ENCODE measurements at places on chromosomes 4 and X.

DNA sequence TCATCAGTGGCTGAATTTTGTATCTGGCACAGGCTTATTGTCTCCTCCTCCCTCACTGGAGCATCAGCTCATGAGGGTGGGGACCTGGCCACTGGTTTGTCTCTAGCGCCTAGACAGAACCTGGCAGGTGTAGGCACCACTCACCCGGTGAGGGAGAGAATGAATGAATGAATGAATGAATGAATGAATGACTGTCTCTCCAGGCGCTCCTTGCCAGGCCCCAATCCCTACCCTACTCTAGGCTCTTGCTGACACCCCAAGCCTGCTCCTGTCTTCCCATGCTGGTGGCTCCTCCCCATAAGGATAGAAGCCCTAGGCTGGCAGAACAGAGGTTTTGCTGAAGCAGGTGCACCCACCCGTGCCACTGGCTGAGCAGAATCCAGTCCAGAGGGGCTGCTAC, 41.3 kb upstream of the GRPEL1 start:
- no peak for DNase-seq

DNA sequence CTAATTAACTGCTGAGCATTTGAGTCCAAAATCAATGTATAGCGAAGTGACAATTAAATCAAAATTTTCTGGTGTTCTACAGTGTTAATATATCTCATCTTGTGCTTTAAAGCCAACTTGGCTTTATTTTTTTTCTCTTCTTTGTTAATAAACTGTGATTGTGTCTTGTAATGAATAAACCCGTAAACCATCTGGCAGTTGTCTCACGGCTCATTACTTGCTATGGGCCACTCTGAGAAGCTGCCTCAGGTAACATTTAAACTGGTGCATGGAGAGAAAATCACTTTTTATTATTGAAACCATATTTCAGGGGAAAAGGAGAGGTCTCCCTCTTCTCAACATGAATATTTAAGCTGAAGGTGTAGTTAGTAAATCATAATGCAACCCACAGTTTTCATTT, 694.0 kb downstream of the KCTD8 start:
- DNase-seq = no peak

GRCh38 chr4:101332424-101332823, 14.9 kb downstream of the PPP3CA start:
- DNase-seq = no peak

- no peak for DNase-seq
Observed at GRCh38 chr4:148380291-148380690, 61.9 kb downstream of the NR3C2 start.

- no peak for DNase-seq
Observed at GRCh38 chr4:62676962-62677361, 1476.8 kb downstream of the ADGRL3 start.

- DNase-seq = peak; percentile 75
Observed at GRCh38 chrX:153926858-153927671, 1.0 kb upstream of the ARHGAP4 start.

DNA sequence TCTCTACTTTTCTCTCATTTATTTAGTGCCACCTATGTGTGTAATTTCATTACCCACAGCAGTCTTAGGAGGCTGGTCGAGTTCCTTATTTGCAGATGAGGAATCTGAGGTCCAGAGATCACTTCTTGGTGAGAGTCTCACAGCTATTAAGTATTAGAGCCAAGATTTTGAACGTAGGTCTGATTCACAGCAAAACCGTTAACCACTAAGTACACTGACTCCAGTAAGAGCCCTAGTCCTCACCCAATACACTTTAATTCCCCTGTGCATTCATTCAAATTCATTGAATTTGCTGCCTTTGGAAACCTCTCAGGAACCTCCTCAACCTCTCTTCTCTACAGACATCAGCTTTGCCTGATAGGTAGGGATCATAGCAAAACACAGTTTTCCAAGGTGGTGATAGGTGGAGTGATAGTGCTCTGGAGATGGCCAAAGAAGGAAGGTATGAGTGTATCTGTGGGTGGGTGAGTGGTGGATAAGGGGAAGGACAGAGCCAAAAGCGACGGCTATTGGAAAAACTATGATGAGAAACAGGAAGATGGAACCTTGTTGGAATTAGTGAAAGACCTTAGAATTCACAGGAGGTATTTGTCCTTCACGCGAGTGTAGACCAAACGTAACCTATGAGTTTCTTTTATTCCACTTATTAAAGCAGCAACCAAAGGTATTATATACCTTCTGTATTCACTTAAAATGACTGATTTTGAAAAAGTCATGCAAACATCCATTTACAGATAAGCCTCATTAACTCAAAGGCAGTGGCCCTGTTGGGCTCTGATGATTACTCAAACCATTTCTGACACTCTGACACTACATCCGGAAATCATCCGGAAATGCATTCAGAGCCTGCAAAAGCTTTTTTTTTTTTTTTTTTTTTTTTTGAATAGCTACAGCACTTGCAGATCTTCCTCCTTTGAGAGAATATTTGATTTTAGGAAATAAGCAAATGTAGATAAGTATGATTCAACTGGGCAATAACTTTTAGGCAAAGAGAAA, 6.3 kb downstream of the FMR1 start:
- no peak for DNase-seq

DNA sequence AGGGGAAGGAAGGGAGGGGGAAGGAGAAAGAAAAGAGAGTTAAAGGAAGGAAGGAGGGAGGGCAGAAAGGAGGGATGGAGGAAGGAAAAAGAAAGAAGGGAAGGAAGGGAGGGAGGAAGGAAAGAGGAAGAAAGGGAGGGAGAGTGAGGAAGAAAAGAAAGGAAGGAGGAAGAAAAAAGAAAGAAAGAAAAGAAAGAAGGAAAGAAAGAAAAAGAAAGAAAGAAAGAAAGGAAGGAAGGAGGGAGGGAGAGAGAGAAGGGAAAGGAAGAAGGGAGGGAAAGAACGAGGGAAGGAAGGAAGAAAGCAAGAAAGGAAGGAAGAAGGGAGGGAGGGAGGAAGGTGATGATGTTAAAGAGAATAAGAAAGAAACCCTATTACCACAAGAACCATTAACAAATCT, 150.6 kb downstream of the MXRA5 start:
- no peak for DNase-seq

- DNase-seq = no peak
Observed at GRCh38 chrX:145821291-145821897, 3.8 kb downstream of the SLITRK2 start.

DNA sequence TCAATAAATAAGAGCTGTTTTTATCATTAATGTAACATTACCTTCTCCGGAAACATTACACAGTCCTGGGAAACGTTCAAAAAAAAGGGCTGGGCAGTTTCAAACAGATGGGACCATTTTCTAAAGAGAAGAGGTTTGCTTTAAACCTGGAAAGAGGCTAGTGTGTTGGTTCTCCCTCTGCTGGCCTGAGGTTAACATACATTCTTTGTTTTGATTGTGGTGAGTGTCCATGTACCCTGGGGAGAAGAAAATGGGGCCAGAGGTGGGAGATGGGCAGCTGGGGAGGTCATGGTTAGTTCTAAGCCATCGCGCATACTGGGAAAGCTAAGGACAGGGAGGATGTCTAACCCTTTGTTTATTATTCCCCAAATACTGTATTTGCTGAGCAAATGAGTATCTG, 194.7 kb downstream of the CPEB2 start:
- DNase-seq = no peak

GRCh38 chrX:7574325-7574724, 268.6 kb upstream of the VCX start:
- DNase-seq = no peak

DNA sequence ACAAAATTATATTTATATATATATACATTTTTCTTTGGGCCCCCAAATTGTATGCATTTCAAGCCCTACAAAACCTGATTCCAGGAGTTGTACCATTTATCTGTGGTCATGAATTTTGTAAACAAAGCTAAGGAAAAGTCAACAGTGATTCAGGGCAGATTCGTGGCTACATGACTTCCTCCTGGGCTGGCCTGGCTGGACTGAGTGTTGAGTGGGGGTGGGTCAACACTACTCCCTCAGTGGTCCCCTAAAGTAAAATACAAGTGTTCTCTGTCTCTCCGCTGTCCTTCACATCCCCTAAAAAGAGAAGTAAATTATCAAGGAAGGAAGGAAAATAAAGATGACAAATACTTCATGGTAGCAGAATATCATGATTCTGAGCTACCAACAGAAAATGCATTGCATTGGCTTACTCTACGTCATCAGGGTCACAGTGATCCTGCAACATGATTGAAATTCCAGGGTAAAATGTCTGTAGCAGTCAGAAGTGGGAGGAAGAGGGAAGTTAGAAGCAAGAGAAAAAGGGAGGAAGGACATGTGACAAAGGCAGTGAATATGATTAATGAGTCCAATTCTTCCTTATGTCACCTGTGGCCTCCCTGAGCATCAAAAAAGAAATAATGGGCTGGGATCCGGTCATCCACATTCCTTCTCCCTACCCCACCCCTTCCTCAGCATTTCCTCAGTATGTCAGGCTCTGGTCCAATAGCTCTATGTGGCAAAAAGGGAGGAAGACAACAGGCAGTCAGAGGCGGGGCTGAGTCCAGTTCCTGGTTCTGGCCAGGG, 42.4 kb upstream of the MYOZ2 start:
- no peak for DNase-seq

GRCh38 chr4:86934147-86934770, 552 bp upstream of the AFF1 start:
- DNase-seq = peak; percentile 21

DNA sequence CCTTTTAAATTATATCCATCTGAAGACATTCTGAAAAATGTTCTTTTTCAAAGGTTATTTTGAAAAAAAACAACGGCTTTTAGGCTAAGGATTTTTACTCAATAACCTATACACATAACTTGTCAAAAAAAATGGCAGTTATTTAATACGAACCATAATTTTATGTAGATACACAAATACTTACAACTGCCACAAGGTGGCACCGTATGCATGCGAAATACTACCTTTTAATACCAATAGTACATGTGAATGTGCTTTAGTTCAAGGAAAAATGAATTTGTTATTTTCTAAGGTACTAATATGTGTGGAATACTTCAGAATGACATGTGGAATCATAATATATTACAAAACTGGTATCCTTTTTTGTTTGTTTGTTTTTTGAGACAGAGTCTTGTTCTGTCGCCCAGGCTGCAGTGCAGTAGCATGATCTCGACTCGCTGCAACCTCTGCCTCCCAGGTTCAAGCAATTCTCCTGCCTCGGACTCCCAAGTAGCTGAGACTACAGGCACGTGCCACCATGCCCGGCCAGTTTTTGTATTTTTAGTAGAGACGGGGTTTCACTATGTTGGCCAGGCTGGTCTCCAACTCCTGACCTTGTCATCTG, 4.6 kb upstream of the MAD2L1 start:
- DNase-seq = no peak

GRCh38 chr4:68963374-68963773, 11.8 kb upstream of the UGT2A3 start:
- DNase-seq = no peak

GRCh38 chrX:130174045-130174704, 2.4 kb downstream of the RAB33A start:
- DNase-seq = no peak

DNA sequence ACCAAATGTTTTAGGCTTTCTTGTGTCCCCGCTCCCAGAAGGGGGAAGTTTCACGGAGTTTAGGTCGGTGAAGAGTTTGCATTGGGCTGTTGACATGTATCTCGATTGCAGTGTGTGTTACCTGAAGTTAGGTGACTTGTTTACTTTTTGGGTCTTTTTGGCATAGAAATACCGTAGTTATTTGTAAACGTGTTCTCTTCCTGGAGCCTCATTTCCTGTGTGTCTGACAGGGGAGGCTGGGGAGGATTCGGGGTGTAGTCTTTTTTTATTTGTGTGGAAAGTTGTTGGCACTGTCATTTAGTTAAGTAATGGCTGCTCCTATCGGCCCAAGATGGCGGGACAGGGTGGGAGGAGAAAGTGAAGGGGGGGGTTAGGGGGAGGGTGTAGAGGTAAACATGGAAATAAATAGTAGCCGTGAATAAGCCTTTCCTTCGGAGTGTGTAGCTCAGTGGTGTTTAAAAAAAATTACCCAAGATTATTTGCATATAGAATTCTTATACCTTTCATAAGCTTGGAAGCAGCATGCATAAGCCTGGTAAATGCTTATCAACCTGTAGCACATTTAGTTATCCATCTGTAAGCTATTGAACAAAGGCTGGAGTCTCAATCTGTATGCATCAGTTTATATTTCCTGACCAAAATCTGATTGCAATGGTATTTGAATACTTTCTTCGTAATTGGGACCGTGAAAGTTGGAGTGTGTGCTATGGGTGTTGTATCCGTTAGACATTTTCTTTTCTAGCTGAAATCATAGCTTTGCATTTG, 1.6 kb downstream of the KDM6A start:
- peak; percentile 51 for DNase-seq

GRCh38 chr4:114537352-114537751, 61.3 kb upstream of the UGT8 start:
- DNase-seq = no peak

- DNase-seq = no peak
Observed at GRCh38 chr4:164761241-164761640, 7.3 kb downstream of the SMIM31 start.

DNA sequence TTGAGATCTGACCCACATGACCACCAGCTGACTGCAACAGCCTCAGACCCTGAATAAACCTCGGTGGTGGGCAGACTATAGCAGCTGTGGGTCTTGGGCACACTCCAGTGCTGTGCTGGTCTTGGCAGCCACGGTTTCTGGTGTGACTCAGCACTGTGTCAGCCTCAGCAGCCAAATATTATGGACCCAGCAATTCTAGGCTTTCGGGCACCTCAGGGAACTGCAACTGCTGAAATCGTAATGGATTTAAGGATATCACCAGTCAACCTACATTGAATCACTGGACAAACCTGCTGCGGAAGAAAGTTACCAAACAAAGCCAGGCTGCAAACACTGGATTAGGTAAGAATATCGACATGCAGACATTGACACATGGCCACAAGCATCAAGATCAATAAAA, 10.5 kb upstream of the UBE2NL start:
- DNase-seq = no peak

GRCh38 chr4:145538596-145538995, 56.9 kb downstream of the SMAD1 start:
- DNase-seq = no peak

GRCh38 chr4:171473155-171473554, 340.0 kb upstream of the GALNTL6 start:
- DNase-seq = no peak

DNA sequence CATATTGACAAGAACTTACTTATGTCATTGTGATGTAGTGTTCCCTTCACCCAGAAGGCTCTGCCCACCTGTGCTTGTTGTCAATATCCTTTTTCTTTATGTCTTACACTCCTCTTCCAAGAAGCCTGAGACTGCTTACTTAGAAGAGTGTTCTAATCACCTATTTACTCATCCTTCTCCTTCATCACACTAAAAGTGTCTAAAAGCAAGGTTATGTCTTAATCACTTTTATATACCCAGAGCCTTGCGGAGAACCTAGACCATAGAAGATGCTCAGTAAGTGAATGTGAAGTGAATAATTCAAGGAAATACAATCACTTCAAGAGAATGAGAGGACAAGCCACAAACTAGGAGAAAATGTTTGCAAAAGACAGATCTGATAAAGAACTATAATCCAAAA, 177.6 kb upstream of the S100G start:
- no peak for DNase-seq

Measured in activated T-cell treated with anti-CD3 and anti-CD28 coated beads, Interleukin-2, amount 50 U/mL, for 1 hour (primary cell).